A549 treated with ZK216348 at 1 μM for 4 hours (cell line): ENCODE measurements at places on chromosomes 4 and X. TPM values are rescaled to one million over a fixed set of nuclear protein-coding genes. Genes with fewer than 3 reads are reported as not detected.

Gene SMC1A
- 39.0 to 66.2 TPM (median 47.2 TPM) in 5 replicates for total RNA-seq

Gene AFM
- not detected in 5 replicates for total RNA-seq

Gene AMMECR1
- total RNA-seq = 4.4 to 7.7 TPM (median 6.3 TPM) in 5 replicates

Gene MAPK10
- total RNA-seq = 0.27 to 0.86 TPM (median 0.44 TPM) in 5 replicates

Gene DUSP21
- total RNA-seq = not detected in 5 replicates

Gene MAP3K15
- total RNA-seq = 1.7 to 2.6 TPM (median 2.1 TPM) in 5 replicates

Gene XPNPEP2
- not detected in 5 replicates for total RNA-seq

Gene ABRAXAS1
- 3.4 to 7.8 TPM (median 6.5 TPM) in 5 replicates for total RNA-seq

Gene MAD2L1
- total RNA-seq = 45.7 to 68.7 TPM (median 53.1 TPM) in 5 replicates

Gene AMER1
- 2.1 to 3.3 TPM (median 2.6 TPM) in 5 replicates for total RNA-seq

Gene NOA1
- 14.3 to 17.5 TPM (median 16.2 TPM) in 5 replicates for total RNA-seq

Gene PPP1R2C
- not detected in 5 replicates for total RNA-seq

Gene GAR1
- total RNA-seq = 36.7 to 55.6 TPM (median 43.0 TPM) in 5 replicates

Gene IGFBP7
- total RNA-seq = 196 to 346 TPM (median 268 TPM) in 5 replicates

Gene GUCY1A1
- total RNA-seq = not detected in 5 replicates

Gene ABLIM2
- 2.7 to 4.6 TPM (median 3.7 TPM) in 5 replicates for total RNA-seq

Gene KLB
- 0.06 to 0.14 TPM (median 0.11 TPM) in 5 replicates for total RNA-seq

Gene ZNF674
- 2.6 to 3.6 TPM (median 2.9 TPM) in 5 replicates for total RNA-seq

Gene IL1RAPL2
- total RNA-seq = not detected in 5 replicates

Gene RTL9
- 0.05 to 0.36 TPM (median 0.09 TPM) in 5 replicates for total RNA-seq

Gene UGT2B17
- not detected in 5 replicates for total RNA-seq

Gene EVC2
- total RNA-seq = 1.8 to 2.5 TPM (median 2.4 TPM) in 5 replicates

Gene ODAPH
- total RNA-seq = 1.6 TPM in 1 of 5 replicates, not detected in the others

Gene TBC1D9
- total RNA-seq = 5.8 to 7.8 TPM (median 7.3 TPM) in 5 replicates

Gene WAS
- total RNA-seq = 0.13 to 0.52 TPM (median 0.19 TPM) in 4 of 5 replicates, not detected in the other

Gene TMPRSS11D
- total RNA-seq = not detected in 5 replicates
